ENCODE measurements at places on chromosomes 3 and 15.
A peak's percentile ranks its signal among the peaks of the same experiment; 100 is the strongest.

DNA sequence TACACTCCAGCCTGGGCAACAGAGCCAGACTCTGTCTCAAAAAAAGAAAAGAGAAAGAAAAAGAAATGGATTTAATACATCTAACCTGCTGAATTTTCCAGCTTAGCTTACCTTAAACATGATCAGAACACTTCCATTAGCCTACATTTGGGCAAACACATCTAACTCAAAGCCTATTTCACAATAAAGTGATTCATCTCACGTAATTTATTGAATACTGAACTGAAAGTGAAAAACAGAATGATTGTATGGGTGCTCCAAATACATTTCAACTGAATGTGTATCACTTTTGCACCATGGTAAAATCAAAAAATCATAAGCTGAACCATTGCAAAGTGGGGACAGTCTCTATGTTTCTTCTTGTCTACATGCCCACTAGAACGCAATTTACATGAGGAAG, 9.0 kb downstream of the PIK3R4 start:
- no peak for DNase-seq

GRCh38 chr3:138936741-138937689, 9.9 kb downstream of the FOXL2 start:
- no peak for DNase-seq

DNA sequence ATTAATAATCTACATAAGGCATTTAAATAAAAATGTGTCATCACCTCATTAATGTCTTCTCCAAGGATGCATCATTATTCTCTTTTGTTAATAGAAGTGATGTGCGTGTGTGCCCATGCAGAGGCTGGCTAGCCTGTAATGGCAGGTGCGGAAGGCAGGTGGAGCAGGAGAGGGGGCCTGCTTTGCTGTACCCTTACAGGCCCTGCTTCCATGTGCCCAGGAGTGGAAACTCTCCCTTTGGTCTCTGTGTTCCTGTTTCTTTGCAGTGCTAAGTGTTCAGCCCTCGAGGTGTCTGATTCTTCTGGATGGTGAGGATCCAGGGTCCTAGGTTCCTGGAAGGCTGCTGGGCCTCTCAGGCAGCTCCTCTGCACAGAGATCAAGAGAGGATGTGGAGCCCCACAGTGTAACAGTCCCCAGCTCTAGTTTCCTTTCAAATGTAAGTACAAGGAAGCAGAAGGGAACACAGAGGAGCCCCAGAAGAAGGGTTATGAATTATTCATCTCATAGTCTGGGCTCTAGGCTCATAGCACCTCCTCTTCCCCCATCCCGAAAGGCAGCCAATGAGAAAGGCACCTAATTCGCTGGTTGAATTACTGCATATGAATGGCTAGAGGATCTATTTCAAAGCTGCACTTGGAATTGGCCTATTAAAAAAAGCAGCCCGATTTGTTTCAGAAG, 39.2 kb upstream of the AGBL1 start:
- no peak for DNase-seq

GRCh38 chr3:41075975-41076374, 123.3 kb upstream of the CTNNB1 start:
- no peak for DNase-seq

GRCh38 chr3:182524711-182525401, 268.4 kb upstream of the ATP11B start:
- DNase-seq: no peak

- DNase-seq: no peak
These were observed 29.1 kb downstream of the GPR15 start for GRCh38 chr3:98560911-98561310.

DNA sequence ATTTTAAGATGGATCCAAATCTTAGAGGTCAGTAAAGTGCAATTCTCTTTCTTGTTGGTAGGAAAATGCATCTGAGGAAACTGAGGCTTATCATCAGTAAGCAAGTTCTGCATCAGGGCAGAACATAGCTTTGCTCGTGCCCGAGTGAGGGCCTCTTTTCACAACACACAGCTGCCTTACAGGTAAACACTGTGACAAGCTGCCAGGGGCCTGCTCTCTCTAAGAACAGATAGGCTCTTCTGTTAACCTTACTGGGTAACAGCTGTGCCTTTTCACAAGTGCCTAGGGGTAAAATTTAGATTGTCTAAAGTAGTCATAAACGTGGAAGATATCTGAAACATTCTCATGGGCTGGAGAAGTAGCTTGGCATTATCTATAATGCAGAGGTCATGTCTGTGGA, 118.1 kb downstream of the C3orf38 start:
- no peak for DNase-seq

DNA sequence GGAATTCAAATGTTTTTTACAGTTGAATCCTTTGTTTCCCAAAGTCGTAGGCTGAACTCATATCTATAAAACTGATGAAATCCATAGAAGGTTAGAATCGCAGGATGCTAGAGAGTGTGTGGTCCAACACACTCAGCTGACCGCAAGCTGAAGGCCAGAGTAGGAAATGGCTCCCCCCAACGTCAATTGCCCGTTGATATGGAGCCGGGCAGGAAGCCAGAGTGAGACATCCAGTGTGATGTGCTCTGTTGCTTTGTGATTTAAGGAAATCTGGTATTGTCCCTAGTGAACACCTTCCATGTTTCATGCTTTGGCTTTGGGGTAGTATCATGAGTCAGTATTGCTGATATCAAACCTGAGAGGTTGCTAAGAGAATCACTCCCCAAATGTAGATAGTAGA, 5.8 kb upstream of the MEX3B start:
- peak; percentile 87 for DNase-seq

Measured in lung microvascular endothelial cell (primary cell).